Stimulated activated CD4-positive, alpha-beta T cell treated with anti-CD3 and anti-CD28 coated beads, Interleukin-15, amount 100 ng/mL, for 1 hour (primary cell): ENCODE measurements at places on chromosomes 3 and 15.

DNA sequence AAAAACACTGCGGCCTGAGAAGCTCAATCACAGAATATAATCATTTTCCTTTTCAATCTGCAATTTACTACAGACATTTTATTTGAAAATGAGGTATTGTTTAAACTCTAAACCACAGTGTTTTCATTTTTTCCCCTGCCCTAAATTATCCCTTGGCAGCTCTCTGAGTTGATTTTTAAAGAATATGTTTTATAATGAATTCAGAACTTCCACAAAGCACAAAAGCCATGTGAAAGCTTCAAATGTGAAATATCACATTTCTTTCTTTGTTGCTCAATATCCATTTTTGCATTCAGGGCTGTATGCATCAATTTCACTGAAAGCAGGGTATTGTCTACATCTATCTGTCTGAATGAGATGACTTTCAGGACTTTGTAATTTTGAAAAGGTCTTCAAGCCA lies 813.6 kb upstream of the ALCAM start:
- no peak for DNase-seq

GRCh38 chr3:115975353-115975752 lies 352.0 kb downstream of the GAP43 start:
- no peak for DNase-seq

- DNase-seq: no peak
Observed at GRCh38 chr3:193824365-193824764, 231.4 kb downstream of the OPA1 start.

DNA sequence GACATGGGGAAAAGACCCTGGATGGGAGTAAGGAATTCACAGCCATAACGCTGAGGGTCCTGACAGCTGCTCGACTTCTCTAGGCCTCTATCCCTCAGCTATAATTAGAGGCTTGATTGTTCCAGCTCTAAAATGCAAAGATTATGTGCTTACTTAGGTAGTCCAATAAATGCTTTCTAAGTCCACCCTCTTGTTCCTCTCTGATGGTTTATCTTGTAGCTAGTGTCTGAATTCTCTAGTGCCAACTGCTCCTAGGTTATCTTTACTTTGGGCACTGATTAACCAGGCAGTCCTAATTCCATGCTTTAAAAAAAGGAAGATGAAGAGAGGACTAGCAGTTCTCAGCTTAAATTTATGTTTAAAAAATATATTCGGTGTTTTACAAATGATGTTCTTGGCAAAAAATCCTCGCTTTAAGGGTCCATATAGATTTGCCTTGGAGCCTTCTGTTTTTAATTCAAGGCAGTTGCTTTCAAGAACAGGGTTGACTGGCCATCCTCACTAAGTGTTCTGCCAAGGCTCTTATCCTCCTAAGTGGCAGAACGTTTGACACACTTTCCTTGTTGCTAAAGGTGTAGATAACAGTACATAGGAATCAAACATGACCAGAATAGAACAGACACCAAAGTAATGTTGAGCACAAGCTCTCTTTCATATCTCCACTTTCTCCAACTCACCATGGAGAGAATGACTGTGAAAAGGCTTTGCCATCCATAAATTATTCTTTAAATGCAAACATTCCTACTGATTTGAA lies 60.6 kb downstream of the THRB start:
- DNase-seq: no peak

DNA sequence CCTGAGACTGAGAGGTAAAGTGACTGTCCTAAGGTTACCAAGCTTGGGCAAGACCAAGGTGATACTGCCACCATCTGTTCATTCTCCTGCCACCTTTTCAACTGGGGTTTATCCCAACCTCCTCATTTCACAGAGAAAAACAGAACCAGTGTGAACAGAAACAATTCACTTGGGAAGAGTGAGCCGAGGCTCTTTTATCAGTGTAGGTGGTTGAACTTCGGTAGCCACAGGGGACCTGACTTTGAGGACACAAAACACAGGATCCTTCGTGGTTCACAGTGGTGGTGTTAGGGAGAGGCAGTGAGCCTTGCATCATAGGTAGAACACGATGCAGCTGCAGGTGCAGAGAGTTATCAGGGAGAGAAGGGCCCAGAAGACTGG lies 72.8 kb upstream of the ICE2 start:
- DNase-seq: no peak

- DNase-seq: no peak
Observed at GRCh38 chr15:53974121-53974520, 4.1 kb upstream of the UNC13C start.

DNA sequence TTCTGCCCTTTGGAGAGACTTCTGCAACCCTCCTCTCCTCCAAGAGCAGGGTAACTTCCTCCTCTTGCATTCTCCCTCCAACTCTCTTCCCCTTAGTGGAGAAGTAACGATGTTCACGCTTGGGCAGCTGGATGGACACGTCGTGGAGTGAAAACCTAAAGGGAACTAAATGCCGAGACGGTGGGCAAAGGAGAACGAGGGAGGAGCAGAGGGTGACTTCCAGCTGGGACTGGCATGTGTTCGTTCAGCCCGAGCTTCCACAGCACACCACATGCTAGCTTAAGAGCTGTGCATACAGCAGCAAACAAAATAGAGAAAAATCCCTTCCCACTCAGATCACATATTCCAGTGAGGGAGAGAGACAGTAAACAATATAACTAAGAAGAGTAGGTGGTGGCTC lies 179.8 kb downstream of the SLCO3A1 start:
- DNase-seq: no peak

DNA sequence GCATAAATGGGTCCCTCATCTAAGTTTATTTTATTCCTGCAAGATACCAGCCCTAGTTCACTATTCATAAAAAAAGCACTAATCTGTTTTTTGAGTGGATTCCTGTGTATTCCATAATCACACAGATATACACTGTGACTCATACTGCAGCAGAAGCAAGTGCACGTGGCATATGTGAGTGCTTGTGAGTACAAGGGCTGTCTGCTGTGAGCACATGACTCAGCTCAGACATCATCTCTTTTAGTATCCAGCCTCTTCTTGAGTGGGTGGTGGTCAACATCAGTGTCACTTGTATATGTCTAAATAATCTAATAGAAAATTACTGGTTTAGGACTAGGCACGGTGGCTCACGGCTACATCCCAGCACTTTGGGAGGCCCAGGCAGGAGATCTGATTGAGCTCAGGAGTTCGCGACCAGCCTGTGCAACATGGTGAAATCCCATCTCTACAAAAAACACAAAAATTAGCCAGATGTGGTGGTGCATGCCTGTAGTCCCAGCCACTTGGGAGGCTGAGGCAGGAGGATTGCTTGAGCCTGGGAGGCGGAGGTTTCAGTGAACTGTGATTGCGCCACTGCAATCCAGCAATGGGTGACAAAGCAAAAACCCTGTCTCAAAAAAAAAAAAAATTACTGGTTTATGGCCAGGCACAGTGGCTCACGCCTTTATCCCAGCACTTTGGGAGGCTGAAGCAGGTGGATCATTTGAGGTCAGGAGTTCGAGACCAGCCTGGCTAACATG lies 49.8 kb downstream of the NIPA2 start:
- no peak for DNase-seq

DNA sequence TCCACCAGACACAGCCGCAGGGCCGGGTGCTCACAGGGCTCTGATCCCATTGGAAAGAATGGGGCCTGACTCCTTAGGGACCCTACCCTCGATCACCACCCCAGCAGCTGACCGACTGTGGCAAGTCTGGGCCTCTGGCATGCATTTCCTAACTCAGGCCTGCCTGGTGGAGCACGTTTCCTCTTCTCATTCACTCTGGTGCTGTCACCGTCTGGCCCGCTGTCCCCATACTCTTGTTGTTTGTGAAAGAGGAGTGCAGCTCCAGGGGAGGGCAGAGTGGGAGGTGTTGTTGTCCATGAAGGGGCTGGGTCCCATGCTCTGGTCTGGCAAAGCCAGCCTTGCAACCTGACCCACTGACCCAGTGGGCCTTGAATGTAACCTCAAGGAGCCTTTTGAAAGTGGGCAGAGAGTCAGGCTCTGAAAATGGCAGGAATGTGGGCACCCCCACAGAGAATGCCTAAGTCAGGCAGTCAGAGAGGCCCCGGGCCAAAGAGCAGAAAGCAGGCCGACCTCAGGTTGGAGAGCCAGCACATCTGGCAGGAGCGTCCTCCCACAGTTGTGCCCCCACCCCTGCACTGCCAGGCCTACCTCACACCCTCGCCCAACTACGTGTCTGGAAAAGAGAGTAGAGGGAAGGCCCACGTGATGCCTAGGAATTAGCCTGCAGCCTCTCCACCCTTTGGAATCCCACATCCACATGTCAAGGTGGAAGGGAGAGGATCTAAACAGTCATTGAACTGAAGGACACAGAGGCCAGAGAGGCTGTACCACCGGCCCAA lies 10.9 kb downstream of the SEMA7A start:
- no peak for DNase-seq

DNA sequence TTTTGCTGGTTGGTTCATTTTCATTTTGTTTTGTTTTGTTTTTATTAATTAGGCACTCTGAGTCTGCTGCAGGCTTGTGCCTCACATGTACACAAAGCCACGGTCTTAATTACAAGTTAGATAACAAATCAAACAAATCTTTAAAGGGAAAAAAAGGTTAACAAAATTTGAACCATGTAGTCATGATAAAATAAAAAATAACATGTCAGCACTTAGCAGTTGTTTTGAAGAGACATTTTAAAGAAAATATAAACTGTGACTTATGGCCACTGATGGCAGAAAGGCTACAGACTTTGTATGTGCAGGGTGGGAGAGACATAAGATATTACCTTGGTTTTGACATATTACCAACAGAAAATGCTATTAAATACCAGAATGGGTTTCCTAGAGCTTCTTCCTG lies 1035.4 kb downstream of the TUSC7 start:
- DNase-seq: no peak

GRCh38 chr15:72503147-72503546 lies 29.0 kb downstream of the ARIH1 start:
- no peak for DNase-seq

GRCh38 chr3:25854214-25854613 lies 64.3 kb downstream of the OXSM start:
- no peak for DNase-seq

DNA sequence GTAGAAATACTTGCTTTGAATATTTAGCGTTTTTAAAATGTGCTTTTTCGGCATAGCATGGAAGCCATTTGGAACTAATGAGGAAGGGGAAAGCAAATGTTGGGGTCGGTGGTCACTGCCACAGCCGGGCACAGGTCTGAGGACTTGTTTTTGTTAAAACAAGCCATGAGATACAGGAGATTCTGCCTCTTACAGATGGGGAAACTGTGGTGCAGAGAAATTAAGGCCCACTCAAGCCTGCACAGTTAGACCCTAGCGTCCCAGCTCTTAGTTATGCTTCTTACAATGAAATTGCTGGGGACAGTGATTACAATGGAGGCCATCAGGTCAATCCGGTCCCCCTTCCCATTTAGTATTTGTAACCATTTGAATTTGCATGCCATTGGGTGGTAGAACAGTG lies 2.5 kb upstream of the GPR171 start:
- DNase-seq: no peak
